ENCODE measurements at places on chromosomes 13 and 19.

- DNase-seq = no peak
Measured at GRCh38 chr19:18298601-18299000, 17.2 kb upstream of the JUND start.

GRCh38 chr19:54162241-54162805 lies 2.8 kb upstream of the LENG1 start:
- peak; percentile 61 for DNase-seq

- peak; percentile 17 for DNase-seq
Measured at GRCh38 chr19:18634612-18635297, 2.1 kb upstream of the KLHL26 start.

DNA sequence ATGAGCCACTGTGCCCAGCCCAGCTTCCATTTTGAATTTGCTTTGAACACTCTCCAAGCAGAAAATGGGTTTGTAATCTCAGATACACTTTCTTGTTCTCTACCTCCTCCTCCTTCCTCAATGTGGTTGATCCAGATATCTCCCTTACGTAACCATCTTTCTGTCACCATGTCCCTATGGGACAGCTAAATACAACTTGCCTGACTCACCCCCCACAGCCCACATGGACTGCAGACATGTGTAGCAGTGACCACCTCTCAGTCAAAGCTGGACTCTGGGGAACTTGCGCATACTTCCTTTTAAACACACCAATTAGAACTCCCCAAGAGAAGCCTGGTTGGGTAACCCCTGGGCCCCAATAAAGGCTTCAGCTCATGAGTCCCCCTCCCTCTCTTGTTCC lies 10.8 kb upstream of the ZNF799 start:
- DNase-seq = no peak

GRCh38 chr13:114089751-114090400 lies 42.5 kb downstream of the RASA3 start:
- no peak for DNase-seq

DNA sequence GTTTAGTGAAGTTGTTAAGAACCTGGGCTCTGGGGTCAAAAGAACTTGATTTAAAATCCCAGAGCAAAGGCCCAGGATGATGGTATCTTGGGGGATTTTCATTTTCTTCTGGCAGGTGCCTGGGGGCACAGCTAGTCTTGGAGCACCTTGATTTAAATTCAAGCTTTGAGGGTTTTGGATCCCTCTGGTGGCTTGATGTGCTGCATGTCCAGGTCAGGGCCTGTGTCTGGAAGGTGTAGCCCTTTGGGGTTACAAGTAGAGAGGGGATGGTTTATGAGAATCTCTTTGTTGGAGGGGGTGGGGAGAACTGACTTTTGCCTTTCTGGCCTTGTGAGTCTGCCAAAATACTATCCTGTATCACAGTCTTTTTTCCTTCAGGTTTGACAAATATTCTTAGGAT lies 55.8 kb downstream of the AKAP11 start:
- DNase-seq = no peak

GRCh38 chr19:2089727-2090053 lies 6.4 kb downstream of the MOB3A start:
- no peak for DNase-seq

DNA sequence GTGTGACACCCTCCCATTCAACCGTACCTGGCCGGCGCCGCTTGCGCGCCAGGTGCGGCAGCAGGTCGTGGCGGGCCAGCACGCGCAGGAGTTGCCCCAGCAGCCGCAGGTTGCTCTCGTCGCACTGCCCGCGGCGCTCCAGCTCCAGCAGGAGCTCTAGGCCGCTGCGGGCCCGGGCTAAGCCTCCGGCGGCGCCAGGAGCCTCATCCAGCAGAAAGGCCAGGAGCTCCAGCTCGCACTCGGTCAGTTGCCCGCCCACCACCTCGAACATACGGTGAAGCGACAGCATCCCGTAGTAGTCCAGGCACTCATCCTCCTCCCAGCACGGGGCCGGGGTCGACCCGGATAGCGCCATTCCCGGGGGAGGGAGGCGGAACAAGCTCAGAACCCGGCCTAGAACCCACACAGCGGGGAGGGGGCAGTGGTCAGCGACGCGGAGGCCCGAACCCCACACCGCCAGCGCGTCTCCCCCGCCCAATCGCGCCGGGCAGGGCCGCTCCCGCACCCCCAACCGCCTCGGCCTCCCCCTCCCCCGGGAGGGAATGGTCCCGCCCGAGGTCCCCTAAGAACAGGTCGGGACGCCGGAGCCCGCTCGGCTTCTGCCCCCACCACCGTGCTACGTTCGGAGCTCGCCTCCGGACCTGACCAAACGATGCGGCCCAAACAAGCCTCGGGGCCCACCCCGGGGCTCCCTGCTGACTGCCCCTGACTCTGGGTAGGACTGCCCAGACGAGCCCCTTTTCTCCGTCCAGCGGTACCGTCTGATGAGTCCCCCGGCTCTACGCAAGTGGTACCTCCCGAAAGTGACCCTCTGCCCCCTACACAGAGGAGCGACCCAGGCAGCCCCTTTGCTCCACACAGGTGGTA lies 591 bp downstream of the DEDD2 start:
- peak; percentile 24 for DNase-seq

DNA sequence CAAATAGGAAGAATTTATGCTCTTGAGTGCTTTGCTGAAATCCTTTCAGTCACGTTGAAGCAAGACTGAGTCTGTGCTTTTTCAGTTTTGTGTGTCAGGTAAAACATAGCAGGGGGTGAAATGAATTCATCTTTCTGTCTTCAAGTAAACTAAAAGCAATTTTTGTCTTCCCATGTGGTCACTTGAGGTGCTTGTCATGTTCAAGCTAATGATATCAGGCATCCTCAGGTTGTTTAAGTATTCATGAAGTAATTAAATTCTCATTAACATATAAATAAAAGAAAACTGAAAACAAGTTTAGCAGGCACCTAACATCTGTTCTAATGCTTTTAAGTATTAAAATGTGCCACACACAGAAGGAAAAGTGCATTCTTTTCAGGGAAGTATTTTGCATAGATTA lies 2701.3 kb downstream of the PCDH9 start:
- DNase-seq = no peak

DNA sequence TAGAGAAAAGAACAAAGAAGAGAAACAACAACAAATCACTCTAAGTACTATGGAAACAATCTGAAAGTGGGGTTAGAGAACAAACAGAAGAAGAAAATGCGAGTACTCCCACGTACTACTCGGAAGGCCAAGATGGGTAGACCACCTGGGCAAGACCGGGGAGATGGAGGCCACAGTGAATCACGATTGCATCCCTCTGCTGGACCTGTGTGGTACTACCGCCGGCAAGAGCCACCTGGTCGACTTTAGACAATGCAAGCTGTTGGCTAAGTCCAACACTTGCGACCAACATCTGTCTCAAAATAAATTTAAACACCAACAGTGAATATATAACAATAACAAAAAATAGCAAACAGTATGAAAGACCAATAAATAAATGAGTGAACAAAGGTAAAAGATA lies 45.5 kb upstream of the ZNF91 start:
- no peak for DNase-seq

DNA sequence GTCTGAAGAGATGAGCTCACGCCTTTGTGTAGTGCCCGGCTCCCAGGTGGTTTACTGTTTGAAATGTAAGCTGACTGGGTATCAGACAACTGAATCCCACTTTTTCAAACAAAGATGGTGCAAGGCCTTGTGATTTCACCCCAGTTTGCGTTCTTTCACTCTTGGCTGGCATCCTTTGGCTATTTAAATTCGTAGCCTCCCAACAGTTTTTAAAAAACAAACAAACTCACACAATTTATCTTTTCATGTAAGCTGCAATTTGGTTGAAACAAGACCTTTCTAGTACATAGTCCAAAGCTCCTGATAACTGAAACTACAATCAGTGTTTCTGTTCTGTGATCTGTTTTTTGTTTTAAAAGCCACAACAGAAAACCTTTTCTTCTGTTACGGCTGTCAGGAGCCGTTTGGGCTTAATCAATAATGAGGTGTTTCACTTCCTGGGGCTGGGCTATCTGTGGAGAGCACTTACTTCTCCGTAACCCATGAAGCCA lies 65.1 kb upstream of the NPAS1 start:
- DNase-seq = no peak

DNA sequence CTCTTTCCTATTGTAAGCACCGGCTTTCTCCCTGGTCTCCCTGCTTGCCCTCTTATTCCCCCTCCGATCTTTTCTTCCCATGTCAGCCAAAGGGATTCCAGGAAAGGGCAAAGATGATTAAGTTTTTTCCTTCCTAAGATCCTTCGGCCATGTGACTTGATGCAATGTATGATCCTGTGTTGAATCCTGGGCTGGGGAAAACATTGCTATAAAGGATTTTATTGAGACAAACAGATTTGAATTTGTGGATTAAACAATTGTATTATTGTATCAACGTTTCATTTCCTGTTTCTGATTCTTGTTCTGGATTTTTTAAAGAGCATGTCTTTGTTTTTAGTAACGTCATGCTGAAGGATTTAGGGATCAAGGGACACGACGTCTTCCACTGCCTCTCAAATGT lies 16.9 kb upstream of the ZNF541 start:
- DNase-seq = no peak

DNA sequence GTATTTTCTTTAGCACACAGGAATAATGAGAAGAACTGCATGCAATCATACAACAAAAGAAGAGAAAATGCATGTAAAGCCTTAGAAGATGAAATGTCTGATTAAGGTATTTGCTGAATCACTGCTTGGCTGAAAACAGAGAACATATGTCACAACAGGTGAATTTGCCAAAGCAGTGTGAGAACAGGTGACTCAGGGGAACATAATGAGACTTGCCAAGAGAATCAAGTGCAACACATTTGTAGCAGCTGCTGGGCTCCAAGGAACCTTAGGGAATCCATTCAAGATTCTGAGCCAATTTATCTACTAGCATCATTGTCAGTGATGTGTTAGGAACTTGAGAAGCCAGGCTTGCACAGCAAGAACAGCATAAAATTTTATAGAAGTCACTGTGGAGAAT lies 273.1 kb downstream of the PCDH20 start:
- no peak for DNase-seq

GRCh38 chr19:47445527-47445926 lies 26.2 kb downstream of the SLC8A2 start:
- DNase-seq = no peak

- no peak for DNase-seq
Measured at GRCh38 chr13:94917824-94918223, 205.5 kb upstream of the SOX21 start.
